ENCODE measurements at places on chromosomes 7 and 10. TPM values are rescaled to one million over a fixed set of nuclear protein-coding genes. Genes with fewer than 3 reads are reported as not detected.

- DNase-seq, result no peak
These were observed 520.6 kb downstream of the SUGCT start for GRCh38 chr7:40655426-40655825.

DNA sequence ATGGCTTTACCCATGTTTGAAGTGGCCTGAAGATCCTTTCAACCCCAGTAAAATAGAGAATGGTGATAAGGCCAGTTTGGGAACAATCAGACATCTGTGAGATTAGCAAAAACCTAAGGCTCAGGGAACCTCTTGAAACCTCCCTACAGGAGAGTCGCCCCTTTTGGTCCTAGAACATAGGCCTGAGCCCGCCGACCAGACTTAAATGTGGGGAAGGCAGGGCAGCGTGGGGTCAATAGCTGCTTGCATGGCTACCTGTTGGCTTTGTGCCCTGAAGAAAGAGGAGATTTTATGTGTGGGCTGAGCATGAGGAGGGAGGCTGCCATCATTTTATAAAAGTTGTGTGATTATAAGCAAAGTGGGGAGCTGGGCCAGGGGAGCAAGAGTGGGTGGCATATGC, 97.6 kb upstream of the TBX20 start:
- no peak for DNase-seq

GRCh38 chr10:70722820-70723424, 50.6 kb downstream of the ADAMTS14 start:
- no peak for DNase-seq

VENTX gene
- polyA plus RNA-seq, result not detected
